Glomerular endothelial cell (primary cell): ENCODE measurements at places on chromosomes 1 and 21. TPM values are rescaled to one million over a fixed set of nuclear protein-coding genes. Genes with fewer than 3 reads are reported as not detected.

DNA sequence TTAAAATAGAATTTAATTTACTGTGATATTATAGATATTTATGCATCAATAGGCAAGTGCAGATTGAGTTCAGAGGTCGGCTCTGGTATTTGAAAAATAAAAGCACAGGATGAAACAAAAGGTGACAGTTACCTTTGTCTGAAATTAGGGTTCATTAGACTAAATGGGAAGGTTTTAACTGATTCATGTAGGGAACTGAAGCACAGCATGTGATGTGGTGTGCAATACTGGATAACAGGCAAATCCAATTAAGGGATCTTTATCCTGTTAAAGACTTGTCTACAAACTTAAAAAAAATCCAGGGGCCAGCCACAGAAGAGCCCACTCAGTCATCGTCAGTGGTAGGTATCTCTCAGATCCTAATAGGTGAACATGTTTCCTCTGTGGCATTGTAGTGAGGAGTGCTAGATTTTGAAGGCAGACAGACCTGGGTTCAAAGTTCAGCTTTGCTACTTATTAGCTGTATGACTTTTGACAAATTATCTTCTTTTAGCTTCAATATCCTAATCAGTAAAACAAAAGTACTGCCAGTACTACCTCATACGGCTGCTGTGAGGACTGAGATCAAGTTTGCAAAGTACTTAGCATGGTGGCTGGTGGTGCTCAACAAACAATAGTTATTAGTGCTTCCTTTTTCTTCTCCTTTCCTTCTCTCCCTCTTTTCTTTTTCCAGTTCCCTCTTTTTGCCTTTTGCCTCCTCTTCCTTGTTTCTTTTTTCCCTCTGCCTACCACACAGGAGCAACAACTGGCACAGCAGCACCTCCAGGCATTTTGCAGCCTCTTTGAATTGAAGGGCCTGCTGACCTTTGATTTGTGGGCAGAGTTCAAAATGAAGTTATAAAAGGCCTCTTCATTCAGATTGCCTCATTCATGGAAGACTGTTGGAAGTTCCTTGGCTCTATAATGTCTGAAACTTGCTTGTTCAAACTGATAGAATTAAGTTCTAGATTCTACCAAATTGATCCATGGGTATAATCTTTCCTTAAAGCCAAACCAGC is 44.9 kb upstream of the FOXD3 start:
- DNase-seq = no peak

GRCh38 chr1:40661678-40662077 is 3.8 kb downstream of the RIMS3 start:
- no peak for DNase-seq

DNA sequence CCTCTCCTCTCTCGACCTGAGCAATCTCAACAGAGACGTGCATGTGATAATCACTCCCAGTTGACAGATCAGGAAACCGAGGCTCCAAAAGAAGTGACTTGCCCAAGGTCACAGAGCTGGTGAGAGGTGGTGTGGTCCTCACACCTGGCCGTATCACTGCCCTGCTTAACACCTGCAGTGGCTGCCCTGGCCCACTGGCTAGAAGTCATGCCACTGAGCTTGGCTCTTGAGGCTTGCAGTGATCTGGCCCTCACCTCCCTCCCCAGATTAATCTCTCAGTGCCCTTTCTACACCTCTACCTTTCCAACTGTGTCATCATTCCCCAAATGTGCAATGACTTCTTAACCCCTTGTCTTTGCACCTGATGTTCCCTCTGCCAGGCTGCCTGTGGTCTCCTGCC is 38.8 kb downstream of the CDCP2 start:
- DNase-seq = no peak

- DNase-seq = no peak
Measured at GRCh38 chr1:162222014-162222413, 152.5 kb downstream of the NOS1AP start.

DNA sequence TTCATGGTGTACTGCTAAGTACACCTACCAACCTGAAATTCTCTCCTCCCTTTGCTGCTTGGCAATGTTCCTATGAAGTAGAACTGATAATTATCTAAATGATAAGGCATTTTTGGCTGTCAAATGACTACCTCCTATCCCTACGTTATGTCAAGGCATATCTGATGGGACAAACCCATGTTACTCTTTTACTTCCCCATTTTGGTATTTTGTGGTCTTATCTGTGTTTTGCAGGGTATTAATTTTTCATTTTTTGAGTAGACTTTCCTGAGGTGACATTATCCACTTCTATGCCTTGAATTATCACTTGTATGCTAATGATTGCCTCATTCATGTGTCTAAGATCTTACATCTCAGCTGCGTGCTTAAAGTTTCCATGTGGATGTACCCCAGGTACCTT is 499.6 kb upstream of the B3GALT2 start:
- DNase-seq = no peak

Gene UBL4B
- total RNA-seq = not detected in 2 replicates

- no peak for DNase-seq
Measured at GRCh38 chr21:44931501-44932407, 8.1 kb upstream of the SLX9 start.

- no peak for DNase-seq
Measured at GRCh38 chr1:66648901-66649595, 103.2 kb upstream of the DYNLT5 start.

DNA sequence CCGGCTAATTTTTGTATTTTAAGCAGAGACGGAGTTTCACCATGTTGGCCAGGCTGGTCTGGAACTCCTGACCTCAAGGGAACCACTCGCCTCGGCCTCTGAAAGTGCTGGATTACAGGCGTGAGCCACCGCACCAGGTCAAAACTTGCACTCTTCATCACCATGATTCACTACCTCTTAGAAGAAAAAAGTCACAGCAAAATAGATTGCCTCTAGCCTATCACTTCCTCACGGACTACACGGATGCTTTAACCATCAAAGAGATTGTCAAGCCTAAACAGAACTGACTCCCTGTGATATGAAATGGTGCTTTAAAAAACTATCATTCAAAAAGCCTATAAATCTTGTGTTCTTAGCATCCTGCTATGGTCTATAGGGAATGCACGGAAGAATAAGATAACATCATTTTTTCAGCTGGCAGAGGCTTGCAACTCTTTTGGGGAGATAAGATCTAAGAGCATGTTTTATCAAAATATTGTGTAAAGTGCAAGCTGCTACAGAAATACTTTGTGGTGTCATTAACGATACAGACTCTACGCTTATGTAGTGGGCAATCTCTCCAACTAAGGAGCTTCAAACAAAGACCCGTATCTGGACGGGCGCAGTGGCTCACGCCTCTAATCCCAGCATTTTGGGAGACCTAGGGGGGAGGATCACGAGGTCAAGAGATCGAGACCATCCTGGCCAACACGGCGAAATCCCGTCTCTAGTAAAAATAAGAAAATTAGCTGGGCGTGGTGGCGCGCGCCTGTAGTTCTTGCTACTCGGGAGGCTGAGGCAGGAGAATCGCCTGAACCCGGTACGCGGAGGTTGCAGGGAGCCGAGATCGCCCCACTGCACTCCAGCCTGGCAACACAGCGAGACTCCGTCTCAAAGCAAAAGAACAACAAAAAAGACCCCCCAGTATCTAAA is 966 bp downstream of the TFB2M start:
- DNase-seq = no peak

- DNase-seq = no peak
Measured at GRCh38 chr1:21534674-21535378, 25.6 kb downstream of the ALPL start.

DNA sequence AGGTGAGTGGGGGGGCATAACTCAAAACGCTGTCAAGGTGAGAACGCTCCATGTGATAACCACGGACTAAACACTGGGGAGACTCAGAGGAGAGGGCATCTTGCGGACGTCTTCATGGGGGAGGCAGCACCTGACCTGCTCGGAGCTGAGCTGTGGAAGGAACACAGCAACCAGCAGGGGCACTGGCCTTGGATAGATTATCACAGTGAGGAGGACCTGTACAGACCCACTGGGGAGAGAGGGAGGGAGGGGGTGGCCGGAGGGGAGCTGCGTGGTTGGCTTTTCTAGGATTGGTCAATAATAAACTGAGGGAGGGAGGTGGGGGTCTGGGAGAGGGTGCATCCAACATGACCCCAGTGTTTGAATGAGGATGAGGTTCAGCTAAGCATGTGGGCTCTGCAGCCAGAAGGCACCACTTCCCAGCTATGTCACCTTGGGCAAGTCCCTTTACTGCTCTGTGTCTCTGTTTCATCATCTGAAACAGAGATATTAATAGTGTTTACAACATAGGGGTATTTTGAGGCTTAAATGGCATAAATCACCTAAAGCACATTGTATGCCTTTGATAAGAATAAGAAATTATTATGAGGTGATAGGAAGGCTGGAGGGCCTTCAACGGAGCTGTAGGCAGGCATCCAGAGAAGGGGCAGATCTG is 123.3 kb downstream of the GRIK3 start:
- no peak for DNase-seq

DNA sequence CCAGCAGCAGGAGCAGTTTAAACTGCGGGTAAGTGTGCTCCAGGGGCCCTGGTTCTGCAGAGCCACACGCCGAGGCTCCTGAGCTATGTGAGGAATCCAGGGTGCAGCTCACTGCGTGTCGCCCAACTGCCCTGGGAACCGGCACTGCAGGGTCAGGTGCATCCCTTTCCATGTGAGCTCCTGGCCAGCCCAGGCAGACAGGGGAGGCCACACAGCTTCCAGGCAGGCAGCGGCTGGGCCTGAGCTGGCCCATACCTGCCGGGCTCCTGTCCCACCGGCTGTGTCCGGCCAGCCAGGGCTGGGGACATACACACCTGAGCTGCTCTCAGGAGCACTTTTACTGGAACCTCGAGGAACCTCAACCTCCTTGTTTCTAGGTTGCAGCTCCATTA is 18.6 kb upstream of the COL18A1 start:
- no peak for DNase-seq

DNA sequence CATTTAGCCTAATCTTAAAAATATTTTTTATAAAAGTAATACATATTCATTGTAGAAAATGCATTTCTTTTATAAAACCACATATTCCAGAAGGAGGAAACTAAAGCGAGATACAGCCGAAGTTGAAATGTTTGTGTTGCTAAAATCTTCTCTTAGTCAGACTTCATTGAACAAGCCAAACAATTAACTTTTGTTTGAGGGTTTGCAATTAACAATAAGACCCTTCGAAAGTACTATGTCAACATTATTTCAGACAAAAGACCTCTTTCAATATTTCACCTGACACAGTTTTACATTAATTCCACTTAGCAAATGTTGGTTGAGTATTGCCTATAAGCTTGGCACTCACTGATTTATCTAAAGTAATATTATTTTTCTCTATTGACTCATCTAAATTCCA is 354.0 kb upstream of the ADAMTS5 start:
- no peak for DNase-seq

Gene KANK4
- not detected in 2 replicates for total RNA-seq

Gene ADAMTS1
- 19.1 and 20.7 TPM in 2 replicates for total RNA-seq

- DNase-seq = no peak
Measured at GRCh38 chr1:156795787-156796186, 20.9 kb downstream of the SH2D2A start.
